HCT116 (cell line): ENCODE measurements at places on chromosomes 6 and 20. TPM values are rescaled to one million over a fixed set of nuclear protein-coding genes. Genes with fewer than 3 reads are reported as not detected.

The DACT2 gene
- total RNA-seq = not detected

The PLTP gene
- total RNA-seq = 4.7 TPM

The RSPH4A gene
- 0.27 TPM for total RNA-seq

The CCN2 gene
- 3.1 TPM for total RNA-seq

The CENPW gene
- total RNA-seq = 46.9 TPM

The THBS2 gene
- 0.39 TPM for total RNA-seq

The KIF13A gene
- 23.1 TPM for total RNA-seq

The PMEPA1 gene
- 0.64 TPM for total RNA-seq

The EIF6 gene
- 209 TPM for total RNA-seq

The SMLR1 gene
- total RNA-seq = not detected

The PAK5 gene
- not detected for total RNA-seq

The BYSL gene
- 55.7 TPM for total RNA-seq

The BANF2 gene
- total RNA-seq = not detected

The BPIFA3 gene
- not detected for total RNA-seq

The CHRNA4 gene
- not detected for total RNA-seq

The PDYN gene
- not detected for total RNA-seq
